Effector memory CD8-positive, alpha-beta T cell (primary cell): ENCODE measurements at places on chromosomes 13 and 19.

GRCh38 chr19:40400559-40400958 lies 10.6 kb upstream of the HIPK4 start:
- DNase-seq = no peak

GRCh38 chr13:79915114-79915811 lies 425.7 kb downstream of the SPRY2 start:
- no peak for DNase-seq

DNA sequence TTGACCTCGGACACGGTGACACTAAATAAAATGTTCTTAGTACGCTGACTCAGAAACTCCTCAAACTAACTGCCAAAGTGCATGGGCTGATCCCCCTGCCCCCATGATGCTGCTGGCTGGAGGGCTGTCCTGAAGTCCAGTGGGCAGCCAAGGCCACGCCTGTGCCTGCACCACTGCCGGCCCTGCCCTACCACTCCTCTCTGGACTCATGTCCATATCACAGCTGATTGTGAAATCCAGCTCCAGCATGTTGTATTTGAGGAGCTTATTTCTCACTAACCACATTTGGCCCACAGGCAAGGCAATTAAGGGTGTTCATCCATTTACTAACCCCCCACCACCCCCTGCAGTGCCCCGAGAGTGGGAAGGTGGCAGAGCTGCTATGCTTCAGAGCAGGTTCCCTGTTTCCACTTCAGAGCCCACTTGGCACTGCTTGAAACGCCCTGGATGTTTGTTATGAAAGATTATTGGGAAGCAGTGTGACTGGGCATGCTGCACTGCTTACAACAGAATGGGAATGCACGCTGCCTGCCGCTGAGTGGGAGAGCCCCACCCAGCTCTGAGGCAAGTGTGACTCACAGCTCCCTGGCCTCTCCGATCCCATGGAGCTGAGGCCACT lies 114.0 kb downstream of the UQCRFS1 start:
- no peak for DNase-seq

- DNase-seq = no peak
Measured at GRCh38 chr19:38375098-38375493, 725 bp downstream of the PSMD8 start.

GRCh38 chr19:39987596-39987995 lies 9.3 kb upstream of the ZNF546 start:
- no peak for DNase-seq
